Osteoblast (primary cell): ENCODE measurements at places on chromosomes 4 and X. TPM values are rescaled to one million over a fixed set of nuclear protein-coding genes. Genes with fewer than 3 reads are reported as not detected.

The CRLF2 gene
- total RNA-seq = 0.29 and 1.1 TPM in 2 replicates

The SULT1B1 gene
- total RNA-seq = not detected in 2 replicates

The TRO gene
- 22.4 and 25.6 TPM in 2 replicates for total RNA-seq

The NDNF gene
- 9.8 and 11.5 TPM in 2 replicates for total RNA-seq

The SULT1E1 gene
- not detected in 2 replicates for total RNA-seq

The ZNF157 gene
- total RNA-seq = under 0.01 TPM in 1 of 2 replicates, not detected in the other

The S100G gene
- total RNA-seq = not detected in 2 replicates

The AFM gene
- total RNA-seq = not detected in 2 replicates

The MMRN1 gene
- not detected in 2 replicates for total RNA-seq
